ENCODE measurements at places on chromosomes 7 and 10.

DNA sequence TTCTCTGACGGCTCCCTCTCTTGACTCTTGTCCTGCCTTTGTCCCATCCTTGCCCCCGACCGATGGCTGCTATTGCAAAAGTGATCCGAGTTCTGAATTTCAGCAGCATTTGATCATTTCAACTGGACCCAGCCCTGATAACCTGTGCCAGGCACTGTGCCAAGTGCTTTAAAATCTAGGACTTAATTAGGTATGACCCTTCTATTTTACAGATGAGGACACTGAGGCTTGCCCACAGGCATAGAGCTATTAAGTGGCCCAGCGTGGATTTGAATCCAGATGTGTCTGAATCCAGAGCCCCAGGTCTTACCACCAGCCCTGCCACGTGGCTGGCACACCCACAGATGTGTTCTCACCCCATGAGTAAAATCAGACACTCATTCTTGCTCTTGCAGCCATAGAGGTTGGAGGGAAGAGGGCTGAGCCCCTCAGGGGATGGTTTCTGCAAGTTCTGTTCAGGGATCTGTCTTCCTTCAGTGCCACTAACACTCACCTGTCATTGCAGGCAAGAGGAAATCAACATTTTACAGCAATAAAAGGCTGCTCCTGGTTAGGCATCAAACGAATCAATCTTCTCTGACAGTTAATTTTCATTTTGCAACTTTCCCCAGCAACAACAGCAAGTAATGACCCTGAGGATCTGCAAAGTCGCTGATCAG is 101.2 kb downstream of the GRID1 start:
- DNase-seq, result no peak

DNA sequence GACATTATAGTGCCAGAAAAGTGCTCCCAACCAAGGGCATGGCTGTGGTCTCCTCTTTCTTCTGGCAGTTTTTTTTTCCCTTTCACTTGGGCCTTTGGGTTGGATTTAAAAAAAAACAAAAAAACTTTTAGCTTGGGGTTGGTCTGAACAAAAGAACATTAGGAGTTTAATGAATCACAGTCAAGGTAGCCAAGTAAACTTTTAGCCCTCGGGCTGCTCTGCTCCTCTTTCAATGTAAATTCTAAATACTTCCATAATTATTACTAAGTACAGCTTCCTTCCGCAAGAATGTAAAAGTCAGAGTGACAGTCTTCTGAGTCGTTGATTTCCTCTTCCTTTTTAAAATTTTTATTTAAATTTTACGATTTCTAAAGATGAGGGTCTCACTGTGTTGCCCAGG is 79.2 kb downstream of the NRF1 start:
- DNase-seq, result no peak

- no peak for DNase-seq
Measured at GRCh38 chr7:90856351-90857070, 260.4 kb downstream of the CDK14 start.

- no peak for DNase-seq
Measured at GRCh38 chr10:133117688-133118071, 30.0 kb downstream of the ADGRA1 start.

DNA sequence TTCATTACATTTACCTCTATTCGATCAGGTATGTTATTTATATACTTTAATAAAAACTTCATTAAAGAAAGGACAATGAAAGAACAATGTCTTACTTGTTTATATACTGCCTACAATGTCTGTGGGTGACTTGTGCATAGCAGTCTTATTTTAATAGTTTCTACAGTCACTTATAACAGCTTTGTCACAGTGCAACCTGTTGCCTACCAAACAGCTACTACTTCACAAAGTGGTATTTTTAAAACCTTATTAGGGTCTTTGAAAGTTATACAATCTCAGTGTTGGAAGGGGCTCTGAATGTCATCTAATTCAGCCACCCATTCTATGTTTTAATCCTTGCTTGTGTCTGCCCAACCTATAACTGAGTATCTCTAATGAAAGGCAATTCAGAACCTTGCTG is 19.0 kb downstream of the MTPN start:
- DNase-seq, result no peak

DNA sequence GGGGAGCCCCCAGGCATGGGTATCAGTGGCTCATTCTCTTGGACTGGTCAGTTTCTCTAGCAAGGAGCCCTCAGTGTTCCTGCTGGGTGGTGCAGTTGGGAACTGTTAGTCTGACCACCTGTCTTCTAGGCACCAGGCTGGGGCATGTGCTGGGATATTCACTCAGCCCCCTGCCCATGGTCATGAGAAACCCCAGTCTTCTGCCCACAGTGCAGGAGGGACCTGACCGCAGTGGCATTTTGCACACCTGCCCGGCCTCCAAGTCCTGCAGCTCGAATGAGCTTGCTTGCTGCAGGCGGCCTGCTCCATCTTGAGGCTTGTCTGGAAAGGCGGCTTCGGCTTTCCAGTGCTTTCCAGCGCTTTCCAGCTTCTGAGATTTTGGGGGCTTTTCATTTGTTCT is 36.3 kb downstream of the CUX1 start:
- no peak for DNase-seq

- no peak for DNase-seq
Measured at GRCh38 chr7:20906801-20907453, 120.2 kb upstream of the SP8 start.

GRCh38 chr7:5679813-5680473 is 101.5 kb downstream of the RNF216 start:
- DNase-seq, result no peak

DNA sequence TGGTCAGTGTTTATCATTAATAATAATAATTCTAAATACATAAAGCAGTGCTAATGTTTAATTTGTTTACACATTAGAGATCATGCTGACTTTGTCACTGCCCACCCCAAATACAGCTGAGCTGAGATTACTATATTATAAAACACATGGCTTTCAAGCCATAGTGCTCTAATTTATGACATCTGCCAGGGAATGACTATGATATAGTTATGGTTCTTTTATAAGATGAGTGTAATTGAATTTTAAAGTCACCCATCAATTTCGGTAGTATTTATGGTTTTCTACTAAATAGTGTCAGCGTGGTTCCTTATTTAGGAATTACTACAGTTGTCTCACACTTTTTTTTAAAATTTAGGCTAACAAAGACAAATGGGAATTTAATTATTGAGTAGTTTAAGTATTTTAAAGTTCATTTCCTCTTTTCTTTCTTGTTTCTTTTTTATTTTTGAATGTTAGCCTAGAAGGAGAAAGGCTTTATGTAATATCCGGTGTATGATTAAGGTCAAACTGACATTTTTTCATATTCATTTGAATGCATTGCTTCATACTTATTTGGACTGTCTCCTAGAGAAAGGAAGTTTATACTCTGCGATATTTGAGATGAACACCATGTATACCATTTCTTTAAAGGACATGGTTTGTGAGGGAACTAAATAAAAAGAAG is 3.9 kb downstream of the CDK14 start:
- no peak for DNase-seq

DNA sequence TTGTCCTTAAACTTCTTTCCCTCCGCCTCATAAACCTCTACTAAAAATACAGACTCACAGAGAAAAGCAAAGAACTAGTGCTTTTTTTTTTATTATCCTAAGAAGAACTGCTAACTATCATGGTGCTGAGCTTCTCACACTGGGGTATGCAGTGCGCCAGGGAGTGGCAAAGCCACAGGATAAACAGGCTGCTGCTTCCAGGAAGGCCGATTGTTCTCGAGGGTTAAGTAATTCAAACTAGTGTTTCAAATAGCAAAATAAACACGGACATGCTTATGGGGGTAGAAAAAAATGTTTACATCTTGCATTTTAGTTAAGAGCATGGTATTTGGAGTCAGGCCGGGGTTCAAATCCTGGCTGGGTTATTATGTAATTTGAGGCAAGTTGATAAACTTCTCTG is 157.0 kb downstream of the TAX1BP1 start:
- no peak for DNase-seq

- DNase-seq, result no peak
Measured at GRCh38 chr10:68560943-68561864, 1.1 kb downstream of the TET1 start.

DNA sequence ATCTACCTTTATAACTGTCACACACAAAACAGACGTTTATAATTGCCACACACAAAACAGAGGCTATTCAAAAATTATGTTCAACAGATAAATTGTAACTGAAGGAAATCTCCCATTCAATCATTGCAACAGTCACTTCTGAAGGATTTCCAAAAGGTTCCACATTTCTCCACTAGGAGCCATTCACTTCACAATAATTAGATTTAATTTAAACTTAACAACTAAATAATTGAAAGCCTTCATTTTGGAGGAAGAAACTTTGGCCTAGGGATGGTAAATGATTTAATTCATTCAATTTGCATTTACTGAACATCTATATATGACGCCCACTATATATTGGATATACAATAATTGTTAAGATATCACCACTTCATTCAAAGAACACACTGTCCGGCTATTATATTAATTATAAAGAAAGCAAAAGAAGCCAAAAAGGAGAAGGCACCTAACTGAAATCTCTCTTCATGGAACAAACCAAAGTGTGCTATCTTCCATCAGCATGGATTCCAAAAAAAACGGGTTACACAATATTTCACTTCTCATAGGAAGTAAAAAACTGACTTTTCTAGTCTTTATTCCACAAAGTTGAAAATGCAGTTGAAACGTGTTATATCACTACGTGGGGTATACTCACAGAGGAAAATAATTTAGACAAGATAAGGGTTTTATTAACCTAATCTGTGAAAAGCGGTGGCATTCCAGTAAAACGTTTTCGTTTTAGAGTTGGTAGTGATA is 1.7 kb downstream of the ATAD1 start:
- DNase-seq, result no peak

DNA sequence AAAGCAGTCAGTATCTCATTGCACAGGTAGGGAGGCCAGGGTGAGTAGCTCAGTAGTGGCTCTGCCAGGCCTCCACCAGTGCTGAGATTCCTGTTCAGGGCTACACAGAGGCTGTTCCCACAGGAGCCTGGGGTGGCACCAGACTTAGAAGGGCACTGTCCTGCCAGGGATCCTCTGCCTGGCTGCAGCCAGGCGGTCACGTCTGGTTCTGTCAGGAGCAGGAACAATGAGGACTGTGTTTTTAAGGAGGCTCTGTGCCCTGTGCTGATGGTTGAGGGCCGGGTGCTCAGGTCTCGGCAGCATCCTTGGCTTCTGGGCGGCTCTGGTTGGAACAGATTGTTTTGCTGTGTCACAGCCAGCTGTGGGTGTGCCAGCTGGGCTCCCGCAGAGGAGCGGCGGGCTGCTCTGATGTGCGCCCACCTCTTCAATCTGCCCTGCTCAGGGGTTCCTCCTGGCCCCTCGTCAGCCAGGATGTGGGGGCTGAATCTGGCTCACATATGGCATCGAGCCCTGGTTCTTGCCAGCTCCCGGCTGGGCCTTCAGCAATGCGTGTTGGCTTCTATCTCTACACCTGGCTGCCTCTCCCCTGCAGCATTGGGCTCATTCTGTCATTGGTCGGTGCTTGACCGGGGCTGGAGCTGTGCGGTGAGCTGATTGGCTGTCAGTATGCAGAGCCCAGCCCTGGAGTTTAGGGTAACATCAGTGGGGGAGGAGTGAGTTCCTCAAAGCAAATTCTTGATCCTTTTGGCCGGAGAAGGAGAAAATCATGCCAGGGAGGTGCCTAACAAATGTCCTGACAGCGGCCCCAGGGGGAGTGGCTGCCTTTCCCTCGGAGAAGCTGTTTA is 41.2 kb downstream of the TACR2 start:
- no peak for DNase-seq

DNA sequence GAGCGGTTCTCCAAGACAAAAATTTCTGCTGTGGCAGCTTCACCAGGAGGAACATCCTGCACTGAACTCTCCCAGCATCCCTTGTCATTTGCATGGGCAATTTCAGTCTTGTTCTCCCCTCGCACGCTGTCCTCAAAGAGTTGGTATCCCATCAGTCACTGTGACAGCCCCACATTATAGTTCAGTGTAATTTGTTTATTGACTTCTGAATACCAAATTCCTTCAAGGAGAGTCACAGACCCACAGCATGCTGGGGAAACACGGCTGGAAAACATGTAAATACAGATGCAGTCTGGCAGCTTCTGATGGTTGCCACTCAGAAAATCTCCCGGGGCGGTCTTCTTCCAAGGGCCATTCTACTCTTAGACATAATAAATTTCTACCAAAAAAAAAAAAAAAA is 151.0 kb upstream of the NEBL start:
- no peak for DNase-seq

GRCh38 chr10:80493522-80494051 is 39.5 kb downstream of the TSPAN14 start:
- no peak for DNase-seq

GRCh38 chr7:121447243-121447910 is 51.3 kb upstream of the FAM3C start:
- no peak for DNase-seq

DNA sequence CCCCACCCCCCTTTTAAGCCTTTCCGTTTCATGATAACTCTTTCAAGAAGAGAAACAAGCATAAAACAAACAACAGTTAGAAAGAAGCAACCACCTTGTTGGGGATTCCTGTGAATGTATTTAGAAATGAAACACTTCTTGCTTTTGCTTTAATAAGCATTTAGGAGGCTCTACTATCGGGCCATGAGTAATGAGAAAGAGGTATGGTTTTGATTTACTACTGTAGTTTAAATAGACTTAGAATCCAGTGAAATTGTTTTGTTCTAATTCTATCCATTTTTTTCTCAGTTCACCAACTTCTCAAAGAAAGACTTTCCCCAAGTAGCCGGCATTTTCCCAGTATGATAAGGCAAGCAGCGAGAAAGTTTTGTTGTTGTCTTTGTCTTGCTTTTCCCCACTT is 168.7 kb upstream of the HABP2 start:
- DNase-seq, result no peak

- no peak for DNase-seq
Measured at GRCh38 chr7:76196786-76197185, 4.9 kb upstream of the SRRM3 start.

DNA sequence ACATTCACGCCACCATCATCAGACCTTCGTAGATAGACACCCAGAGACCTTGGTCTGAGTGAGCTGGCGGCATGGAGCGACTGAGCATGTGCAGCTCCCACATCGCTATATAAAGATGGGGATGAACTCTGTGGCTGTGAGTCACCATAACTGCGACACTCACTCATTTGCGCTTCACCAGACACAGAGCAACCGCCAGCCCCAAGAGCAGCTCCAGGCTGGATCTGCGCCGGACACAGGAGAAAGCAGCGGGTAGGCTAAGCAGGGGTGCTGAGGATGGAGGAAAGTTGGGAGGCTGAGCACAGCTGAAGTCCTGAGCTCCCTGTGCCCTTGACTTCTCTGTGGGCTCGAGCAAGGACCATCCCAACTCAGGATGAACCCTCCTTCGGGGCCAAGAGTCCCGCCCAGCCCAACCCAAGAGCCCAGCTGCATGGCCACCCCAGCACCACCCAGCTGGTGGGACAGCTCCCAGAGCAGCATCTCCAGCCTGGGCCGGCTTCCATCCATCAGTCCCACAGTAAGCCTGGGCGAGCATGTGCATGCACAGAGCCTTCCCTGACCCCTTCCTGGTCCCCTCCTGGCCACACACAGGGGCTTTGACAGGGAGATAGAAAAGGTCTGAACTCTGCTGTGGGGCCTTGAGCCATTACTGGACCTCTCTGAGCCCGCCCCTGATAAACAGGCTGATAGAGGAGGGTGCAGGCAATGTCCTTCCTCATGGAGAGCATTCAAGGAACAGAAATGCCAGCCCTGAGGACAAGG is at the start of gene OPN4:
TSS of gene OPN4 (plus strand) at position 137 of the 762 bp plus-strand sequence. CDS start at position 374, 237 bp downstream.
- no peak for DNase-seq

- DNase-seq, result no peak
Measured at GRCh38 chr10:67861750-67862432, 22.6 kb upstream of the SIRT1 start.

- no peak for DNase-seq
Measured at GRCh38 chr7:94261067-94261466, 133.6 kb upstream of the COL1A2 start.

GRCh38 chr7:44262031-44262430 is 61.3 kb downstream of the YKT6 start:
- no peak for DNase-seq

Measured in glomerular endothelial cell (primary cell).